ENCODE measurements at places on chromosomes 2 and 18. TPM values are rescaled to one million over a fixed set of nuclear protein-coding genes. Genes with fewer than 3 reads are reported as not detected.

CXCR4 gene
- 30.5 TPM for total RNA-seq

SIX2 gene
- total RNA-seq = 0.14 TPM

CNTNAP5 gene
- not detected for total RNA-seq

CD226 gene
- 0.04 TPM for total RNA-seq

SALL3 gene
- 1.1 TPM for total RNA-seq

XRCC5 gene
- total RNA-seq = 325 TPM

PSMA8 gene
- total RNA-seq = not detected

TUBB8B gene
- not detected for total RNA-seq

EGR4 gene
- not detected for total RNA-seq

CDH20 gene
- not detected for total RNA-seq

FN1 gene
- 3,105 TPM for total RNA-seq

ERBB4 gene
- total RNA-seq = 0.07 TPM

DRC1 gene
- 0.18 TPM for total RNA-seq

HSBP1L1 gene
- 1.4 TPM for total RNA-seq

HOXD3 gene
- total RNA-seq = not detected

SLC5A7 gene
- total RNA-seq = not detected

PCBP1 gene
- 48.7 TPM for total RNA-seq

LRRC30 gene
- not detected for total RNA-seq

TCF4 gene
- total RNA-seq = 292 TPM

CHAC2 gene
- 16.6 TPM for total RNA-seq

INHBB gene
- total RNA-seq = 0.25 TPM

LONRF2 gene
- total RNA-seq = not detected

UGT1A4 gene
- not detected for total RNA-seq

FAM117B gene
- 1.8 TPM for total RNA-seq

CYP26B1 gene
- 0.78 TPM for total RNA-seq

PAX8 gene
- 0.18 TPM for total RNA-seq

RNU2-63P gene
- 66.2 TPM for total RNA-seq

SERTAD2 gene
- 3.0 TPM for total RNA-seq

IL18R1 gene
- total RNA-seq = 3.7 TPM

RAX gene
- not detected for total RNA-seq

RIT2 gene
- not detected for total RNA-seq

SLC9A4 gene
- not detected for total RNA-seq

LOXL3 gene
- total RNA-seq = 1.8 TPM

MXD1 gene
- 6.1 TPM for total RNA-seq

CCDC68 gene
- total RNA-seq = 1.1 TPM

Measured in pulmonary artery endothelial cell (primary cell).